ENCODE measurements at places on chromosomes 5 and 9.

- DNase-seq, result no peak
These were observed 6.3 kb upstream of the ASB6 start for GRCh38 chr9:129648092-129648763.

DNA sequence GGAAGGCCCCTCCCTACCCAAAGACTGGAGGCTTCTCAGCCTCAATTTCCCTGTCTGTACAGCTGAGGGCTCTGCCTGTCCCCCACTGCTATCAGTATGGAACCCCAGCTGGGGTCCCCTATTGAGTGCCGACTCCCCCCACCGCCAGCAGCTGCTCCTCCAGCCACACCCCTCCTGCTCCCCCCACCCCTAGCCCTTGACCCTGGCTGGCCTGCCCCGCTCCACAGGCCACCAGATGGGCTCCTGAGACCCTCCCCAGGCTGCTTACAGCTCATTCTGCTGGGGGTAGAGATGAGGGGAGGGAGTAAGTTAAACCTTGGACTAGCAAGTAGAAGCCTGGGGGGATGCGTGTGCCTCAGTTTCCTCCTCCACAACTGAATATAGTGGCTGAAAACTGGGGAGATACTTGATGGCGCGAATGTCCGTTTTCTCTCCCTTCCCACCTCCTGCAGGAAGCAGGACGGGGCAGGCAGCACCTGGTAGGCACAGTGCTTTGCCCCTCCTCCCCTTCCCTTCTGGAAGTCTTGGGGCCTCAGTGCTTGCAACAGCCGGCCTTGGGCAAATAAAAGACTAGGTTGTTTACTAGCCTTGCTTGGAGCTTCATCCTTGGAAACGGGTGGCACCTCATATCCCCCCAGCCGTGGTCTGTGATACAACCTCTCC is 19.1 kb downstream of the URM1 start:
- DNase-seq, result no peak

- DNase-seq, result no peak
These were observed 155.3 kb upstream of the GNA14 start for GRCh38 chr9:77803423-77803822.

GRCh38 chr5:15695215-15695731 is 195.3 kb downstream of the FBXL7 start:
- DNase-seq, result peak; percentile 62

DNA sequence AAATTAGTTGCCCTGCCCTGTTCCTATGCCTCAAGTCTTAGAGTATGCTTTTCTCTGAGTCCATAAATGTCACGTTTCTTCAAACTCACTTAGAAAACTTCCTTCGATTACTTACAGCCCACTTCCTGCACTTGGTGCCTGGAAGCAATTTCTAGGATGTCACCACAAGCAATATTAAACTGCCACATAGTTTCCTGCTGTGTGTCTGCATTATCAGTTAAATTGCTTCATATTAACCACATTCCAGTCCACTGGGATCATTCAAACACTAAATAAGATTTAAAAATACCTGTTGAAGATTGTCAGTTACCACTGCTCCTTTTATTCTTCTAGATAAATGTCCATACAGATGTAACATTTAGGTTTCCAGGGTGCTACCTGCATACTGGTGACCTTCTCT is 4.1 kb downstream of the DENND1A start:
- DNase-seq, result no peak

- DNase-seq, result no peak
These were observed 10.7 kb upstream of the UBAC1 start for GRCh38 chr9:135971892-135972291.

DNA sequence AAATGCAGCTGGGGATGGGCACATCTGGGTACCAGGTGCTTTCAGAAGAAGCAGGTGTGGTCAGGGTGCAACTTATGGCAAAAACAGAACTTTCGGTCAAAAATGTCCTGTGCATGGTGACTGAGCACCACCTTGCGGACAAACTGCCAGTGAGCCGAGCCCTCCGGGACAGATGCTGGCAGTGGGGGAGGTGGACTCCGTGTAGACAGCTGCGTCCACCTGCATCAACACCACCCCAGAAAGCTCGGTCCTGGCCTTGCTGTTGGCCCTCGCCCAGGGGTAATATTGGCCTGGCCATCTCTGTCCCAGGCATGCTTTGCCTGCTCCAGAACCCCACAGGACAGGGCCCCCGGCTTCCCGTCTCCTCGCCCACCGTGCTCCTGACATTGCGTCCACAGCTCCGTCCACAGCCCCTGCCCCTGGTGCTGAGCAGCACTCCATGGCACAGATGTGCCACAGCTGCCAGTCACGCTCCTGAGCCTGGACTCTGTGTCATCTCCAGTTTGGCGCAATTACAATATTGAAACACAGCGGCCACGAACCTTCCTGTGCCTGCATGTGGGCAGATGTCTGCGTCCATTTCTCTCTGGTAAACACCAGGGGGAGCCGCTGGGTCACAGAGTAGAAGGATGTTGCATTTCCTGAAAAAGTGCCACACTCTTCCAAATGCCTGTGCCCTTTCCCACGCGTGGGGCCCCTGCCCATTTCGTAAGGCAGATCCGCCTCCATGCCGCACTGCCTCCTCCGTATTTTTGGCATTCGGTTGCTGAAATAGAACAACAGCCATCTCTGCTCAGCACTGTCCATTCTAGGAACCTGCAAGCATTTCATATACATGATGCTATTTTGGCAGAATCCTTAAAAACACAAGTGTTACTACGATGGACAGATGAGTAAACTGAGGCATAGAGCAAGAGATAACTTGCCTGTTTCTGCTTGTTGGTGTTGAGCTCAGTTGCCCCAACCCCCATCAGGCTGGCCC is 33.4 kb upstream of the SLC6A19 start:
- peak; percentile 65 for DNase-seq

- no peak for DNase-seq
These were observed 54.1 kb upstream of the FSD1L start for GRCh38 chr9:105393576-105394344.

- no peak for DNase-seq
These were observed 152.0 kb upstream of the SLC28A3 start for GRCh38 chr9:84492366-84493159.

DNA sequence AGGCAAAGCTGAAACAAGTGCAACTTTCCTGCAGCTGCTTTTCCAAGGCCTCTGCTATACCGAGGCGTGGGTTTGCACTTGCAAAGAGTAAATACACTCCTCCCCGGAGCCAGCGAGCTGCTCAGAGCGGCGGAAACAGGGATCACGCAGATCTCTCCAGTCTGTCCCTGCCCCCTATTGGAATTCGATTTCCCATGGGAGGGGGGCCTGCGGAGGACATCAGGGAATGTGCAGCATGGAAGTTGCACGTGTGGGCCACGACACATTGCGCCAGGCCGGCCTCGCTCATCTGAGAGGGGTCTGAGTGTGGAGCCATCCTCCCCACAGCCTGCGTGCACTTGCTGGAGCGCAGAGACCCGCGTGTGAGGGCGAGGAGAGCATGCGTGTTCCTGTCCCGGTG is 104.3 kb upstream of the PHYKPL start:
- no peak for DNase-seq

- peak; percentile 83 for DNase-seq
These were observed 9.3 kb downstream of the SLC46A2 start for GRCh38 chr9:112881331-112881730.

DNA sequence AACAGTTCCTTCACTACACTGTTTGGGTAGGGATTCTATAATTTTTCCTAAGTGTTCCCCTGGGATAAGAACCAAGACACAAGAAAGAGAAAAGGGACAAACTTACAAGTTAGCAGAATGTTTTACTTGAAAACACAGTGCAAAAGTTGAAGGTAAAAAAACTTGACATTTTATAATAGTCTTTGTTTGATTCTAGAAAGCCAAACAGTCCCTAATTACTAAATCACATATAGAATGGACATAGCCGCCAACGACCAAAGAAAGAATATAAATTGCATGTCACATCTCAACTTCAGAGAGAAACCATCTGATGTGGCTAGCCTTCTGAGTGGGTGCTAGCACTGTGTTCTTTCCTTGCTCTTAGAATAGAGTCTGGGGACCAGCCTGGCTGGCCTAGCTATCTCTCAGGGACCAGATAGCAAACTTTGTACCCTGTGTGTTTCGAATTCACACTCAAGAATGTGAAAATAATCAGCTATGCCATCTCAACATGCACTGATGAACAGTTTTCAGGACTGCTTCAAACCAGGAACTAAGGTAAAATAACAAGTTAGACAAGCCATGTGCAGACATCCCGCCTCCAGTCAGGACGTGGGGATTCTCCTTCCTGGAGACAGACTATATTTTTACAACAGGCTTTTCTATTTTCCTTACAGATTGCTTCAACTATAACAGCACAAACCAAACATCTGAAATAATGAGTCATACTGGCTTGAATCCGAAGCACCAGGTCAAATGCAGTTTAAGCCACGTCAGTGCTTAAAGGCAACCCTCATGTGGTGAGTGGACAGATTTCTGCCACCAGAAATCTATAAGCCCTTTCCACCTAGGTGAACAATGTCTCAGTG is 53.7 kb downstream of the LHFPL2 start:
- DNase-seq, result peak; percentile 99

GRCh38 chr9:127540664-127541041 is 71.4 kb upstream of the STXBP1 start:
- DNase-seq, result peak; percentile 46

GRCh38 chr5:136208916-136209315 is 16.0 kb upstream of the SMIM32 start:
- DNase-seq, result no peak

GRCh38 chr5:142304013-142304701 is 20.7 kb downstream of the SPRY4 start:
- DNase-seq, result no peak

- no peak for DNase-seq
These were observed 151.2 kb upstream of the WWC1 start for GRCh38 chr5:168140241-168140640.

DNA sequence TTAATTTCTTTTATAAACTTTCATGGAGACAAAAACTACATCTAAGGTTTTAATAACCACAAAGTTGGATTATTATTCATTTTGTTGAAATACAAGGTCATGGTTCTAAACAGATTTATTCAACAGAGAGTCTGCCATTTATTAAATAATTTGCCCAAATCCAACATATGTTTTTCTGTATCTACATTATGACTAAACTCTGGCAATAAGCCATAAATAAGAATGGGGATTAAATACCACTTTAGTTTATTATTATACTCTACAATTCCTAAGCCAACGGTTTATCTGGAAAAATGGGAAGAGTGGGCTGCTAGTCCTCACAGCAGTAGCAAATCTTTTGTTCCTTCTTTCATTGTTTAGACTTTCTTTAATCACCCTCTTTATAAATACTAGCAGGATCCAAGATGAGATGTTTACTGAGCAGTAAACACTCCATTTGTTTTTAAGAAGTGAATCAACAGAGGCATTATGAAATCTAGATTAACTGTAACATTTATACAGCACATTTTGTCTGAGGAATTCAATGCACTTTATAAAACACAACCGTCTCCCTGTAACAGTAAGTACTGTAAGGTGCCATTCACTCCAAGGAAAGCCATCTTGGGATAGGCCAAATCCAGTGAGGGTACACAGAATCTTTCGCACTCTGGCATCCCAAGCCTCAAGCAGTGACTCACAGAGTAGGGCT is 89.7 kb downstream of the DROSHA start:
- DNase-seq, result peak; percentile 28

DNA sequence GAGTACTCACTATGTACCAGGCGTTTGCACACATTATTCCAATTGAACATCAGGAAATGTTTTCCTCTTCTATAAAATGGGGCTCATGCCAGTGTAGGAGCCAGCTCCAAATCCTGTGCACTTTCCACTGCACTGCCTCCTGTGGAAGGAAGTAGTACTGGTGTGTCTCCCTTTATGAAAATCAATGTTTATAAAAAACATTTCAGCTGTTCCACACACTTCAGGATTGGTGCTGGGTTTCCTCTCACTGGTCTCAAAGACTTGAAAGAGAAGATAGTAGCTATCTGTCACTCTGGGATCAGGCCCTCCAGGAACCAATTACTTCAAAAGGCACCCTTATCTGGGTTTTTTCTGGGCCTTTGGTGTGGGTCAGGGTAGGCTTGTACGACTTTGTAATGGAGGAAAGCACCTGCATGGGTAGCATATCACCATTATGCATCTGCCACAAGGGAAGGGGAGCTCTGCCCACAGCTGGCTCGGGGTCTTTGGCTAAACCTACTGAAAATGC is 32.5 kb downstream of the RAB14 start:
- DNase-seq, result peak; percentile 34

GRCh38 chr9:16133556-16134227 is 580.8 kb downstream of the CCDC171 start:
- DNase-seq, result peak; percentile 67

DNA sequence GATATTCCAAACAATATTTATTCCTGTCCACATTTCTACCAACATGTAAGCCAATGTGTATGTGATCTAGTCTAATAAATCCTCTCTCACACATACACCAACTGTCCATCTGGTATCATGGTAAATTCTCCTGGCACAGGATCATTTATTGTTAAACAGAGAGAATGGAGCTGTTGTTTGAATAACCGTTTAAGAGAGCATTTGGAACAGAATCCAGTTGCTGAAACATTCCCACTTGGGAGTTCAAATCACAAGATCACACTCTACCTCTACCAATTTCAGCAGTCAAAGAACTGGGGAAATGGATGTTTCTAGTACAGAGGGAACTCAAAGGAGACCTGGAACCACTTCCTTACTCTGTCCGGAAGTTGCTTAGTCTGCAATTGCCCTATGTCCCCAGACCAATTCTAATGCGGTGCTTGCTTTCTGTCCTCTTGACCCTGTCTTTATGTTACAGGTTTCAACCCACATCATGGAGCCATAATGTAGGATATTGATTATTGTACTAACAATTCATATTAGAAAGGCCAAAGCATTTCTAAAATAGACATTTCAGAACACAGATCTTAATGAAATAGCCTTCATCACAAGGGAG is 488.4 kb downstream of the SEMA5A start:
- DNase-seq, result no peak

GRCh38 chr9:134327671-134328231 is 1.5 kb downstream of the RXRA start:
- DNase-seq, result no peak

DNA sequence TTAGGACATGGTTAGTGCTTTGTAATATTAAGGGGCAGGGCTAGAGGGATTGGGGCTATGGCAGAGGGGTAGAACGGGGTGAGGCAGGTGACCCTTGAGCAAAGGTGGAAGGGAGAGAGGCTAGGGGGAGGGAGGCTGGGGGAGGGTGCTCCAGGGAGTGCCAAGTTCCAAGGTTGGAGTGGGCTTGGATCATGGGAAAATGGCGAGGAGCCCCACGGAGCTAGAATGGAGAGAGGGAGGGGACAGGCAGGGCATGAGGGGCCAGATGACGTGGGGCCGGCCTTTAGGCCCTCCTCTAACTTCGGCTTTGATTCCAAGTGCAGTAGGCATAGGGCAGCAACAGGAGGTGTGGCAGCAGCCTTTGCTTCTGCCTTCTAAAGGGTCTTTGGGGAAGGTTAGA is 171.8 kb upstream of the PANK3 start:
- DNase-seq, result no peak

DNA sequence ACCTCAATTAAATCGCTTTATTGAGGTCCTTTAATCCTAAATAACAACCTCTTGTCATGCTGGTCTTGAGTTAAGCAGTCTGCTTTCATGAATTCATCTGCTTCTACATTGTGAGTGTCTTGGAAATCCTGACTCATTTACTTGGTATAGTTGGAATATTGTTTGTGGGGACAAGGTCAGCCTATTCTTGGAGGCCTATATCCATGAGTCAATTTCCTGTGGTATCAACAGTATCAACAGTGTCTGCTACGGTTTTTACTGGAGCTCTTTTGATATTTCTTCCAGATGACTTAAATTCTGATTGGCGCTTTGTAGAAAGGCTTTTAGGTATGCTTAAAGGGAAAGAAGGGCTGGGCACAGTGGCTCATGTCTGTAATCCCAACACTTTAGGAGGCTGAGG is 71.2 kb upstream of the PARP8 start:
- DNase-seq, result peak; percentile 92

- DNase-seq, result no peak
These were observed 89.3 kb downstream of the MARCHF11 start for GRCh38 chr5:16090270-16090669.
